ENCODE measurements at places on chromosomes 16 and 17.

DNA sequence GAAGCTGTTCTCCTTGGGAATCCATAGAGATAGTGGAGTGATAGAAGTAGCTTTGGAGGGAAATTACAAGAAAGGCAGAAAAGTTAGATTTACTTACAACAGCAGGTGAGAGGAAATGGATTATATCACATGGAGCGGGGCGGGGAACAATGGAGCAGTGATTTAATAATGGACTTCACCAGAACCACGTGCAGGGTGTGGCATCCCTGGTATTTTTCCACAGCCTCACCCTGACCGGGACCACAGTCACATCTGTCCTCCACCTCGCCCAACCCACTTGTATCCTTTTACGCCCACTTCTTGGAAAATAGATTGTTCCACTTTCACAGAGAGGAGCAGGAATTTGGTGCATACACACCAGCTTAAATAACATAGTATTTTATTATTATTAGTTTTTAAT lies 15.9 kb upstream of the CYB5B start:
- peak; percentile 89 for DNase-seq

GRCh38 chr16:85300406-85300968 lies 188.2 kb upstream of the CIBAR2 start:
- DNase-seq: no peak

GRCh38 chr17:31494259-31495021 lies 103.0 kb downstream of the RAB11FIP4 start:
- DNase-seq: no peak

DNA sequence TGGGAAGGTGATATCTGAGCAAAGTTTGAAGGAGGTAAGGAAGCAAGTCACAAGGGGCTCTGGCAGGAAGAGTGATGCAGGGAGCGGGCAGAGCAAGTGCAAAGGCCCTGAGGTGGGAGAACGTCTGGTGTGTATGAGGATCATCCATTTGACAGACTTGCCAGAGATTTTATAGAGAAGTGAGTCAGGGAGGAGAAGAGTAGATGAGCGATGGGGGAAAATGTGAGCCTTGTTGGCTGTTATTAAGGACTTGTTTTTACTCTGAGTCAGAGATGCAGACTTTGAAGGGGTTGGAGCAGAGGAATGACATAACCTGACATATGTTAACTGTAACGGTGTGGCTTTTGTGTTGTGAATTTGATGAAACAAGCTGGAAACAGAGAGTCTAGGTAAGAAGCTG lies 3.5 kb upstream of the CLEC10A start:
- DNase-seq: no peak

GRCh38 chr17:6523809-6524355 lies 32.5 kb downstream of the PITPNM3 start:
- no peak for DNase-seq

GRCh38 chr17:55281649-55282378 lies 17.1 kb downstream of the HLF start:
- DNase-seq: no peak

GRCh38 chr17:34199932-34200534 lies 55.1 kb upstream of the CCL2 start:
- DNase-seq: peak; percentile 86

DNA sequence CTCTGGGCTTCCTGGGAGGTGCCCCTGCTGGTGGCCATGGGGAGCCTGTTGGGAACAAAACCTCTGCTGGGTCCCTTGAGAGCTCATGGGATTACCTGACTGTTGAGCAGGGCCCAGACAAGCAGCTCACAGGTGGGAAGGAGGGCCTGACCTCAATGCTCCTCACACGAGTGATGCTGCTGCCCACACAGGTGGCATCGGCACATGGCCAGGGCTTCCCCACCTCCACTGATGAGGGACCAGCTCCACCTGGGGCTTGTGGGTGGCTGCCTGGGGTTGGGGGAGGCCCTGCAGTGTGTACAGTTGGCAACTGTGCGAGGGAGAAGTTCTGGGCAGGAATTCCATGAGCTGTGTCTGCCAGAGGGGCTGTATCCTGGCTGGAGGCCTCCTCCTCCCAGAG lies 87.8 kb upstream of the NLRP1 start:
- DNase-seq: no peak

Measured in lower leg skin (tissue), 4 donors.